Heart left ventricle (tissue), 16 donors: ENCODE measurements at places on chromosomes 7 and 10. TPM values are rescaled to one million over a fixed set of nuclear protein-coding genes. Genes with fewer than 3 reads are reported as not detected.

GRCh38 chr10:110479710-110480109 lies 18.0 kb upstream of the DUSP5 start:
- H3K36me3 ChIP-seq: no peaks in the 10 kb centered on the region
- DNase-seq: no peak
- H3K4me3 ChIP-seq: no peak overlapping the region
- no peaks in the 10 kb centered on the region for H3K27me3 ChIP-seq

GRCh38 chr7:6446838-6447580 lies 745 bp downstream of the DAGLB start:
- H3K4me3 ChIP-seq: peak overlapping the region; percentile 70
- peaks cover 9% of the 10 kb centered on the region for H3K4me1 ChIP-seq
- peak overlapping the region; percentile 86 for H3K27ac ChIP-seq
- no peaks in the 10 kb centered on the region for H3K27me3 ChIP-seq
- DNase-seq: peak; percentile 74

DNA sequence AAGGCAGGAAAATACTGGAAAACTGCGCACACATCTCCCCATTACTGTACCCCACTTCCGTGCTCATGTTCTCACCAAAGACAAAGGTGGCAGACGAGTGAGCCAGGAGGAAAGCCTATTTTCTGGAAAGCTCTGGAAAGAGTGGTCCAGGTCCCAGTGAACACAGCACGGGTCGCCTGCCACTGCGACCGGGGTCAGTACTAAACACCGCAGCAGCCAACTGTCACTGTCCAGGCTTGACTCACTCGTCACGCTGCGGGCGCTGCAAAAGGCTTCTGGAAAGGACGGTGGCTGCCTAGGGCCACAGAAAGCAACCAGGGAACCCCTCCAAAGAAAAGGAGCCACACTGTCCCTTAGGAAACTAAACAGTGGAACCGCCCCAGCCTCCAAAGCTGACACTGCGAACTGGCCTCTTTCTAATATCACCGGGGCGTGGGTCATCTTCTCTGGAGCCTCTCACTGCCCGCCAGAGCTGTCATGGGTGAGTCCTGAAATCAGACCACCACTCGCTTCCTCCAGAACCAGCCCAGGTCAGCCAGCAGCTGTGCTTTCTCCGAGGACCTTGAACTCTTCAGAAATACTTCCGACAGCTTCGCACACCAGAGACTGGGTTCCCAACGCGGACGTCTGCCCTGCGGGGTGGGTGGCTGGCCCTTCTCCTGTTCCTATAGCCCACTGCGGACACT lies 4.0 kb downstream of the RADIL start:
- DNase-seq: no peak
- H3K27me3 ChIP-seq: no peaks in the 10 kb centered on the region
- peak overlapping the region; percentile 47 for H3K4me3 ChIP-seq
- H3K4me1 ChIP-seq: peaks cover 11% of the 10 kb centered on the region
- H3K27ac ChIP-seq: no peak overlapping the region

SPDYE11 gene
- polyA plus RNA-seq: not detected
